Cardiac muscle cell (in vitro differentiated cells and primary cell): ENCODE measurements at places on chromosomes 7 and 10. TPM values are rescaled to one million over a fixed set of nuclear protein-coding genes. Genes with fewer than 3 reads are reported as not detected.
A peak's percentile ranks its signal among the peaks of the same experiment; 100 is the strongest.

The GRID1 gene
- 1.5 and 2.3 TPM in 2 replicates for total RNA-seq

The H2BK1 gene
- not detected in 2 replicates for total RNA-seq

The UTF1 gene
- not detected in 2 replicates for total RNA-seq

The MET gene
- total RNA-seq = 0.88 and 1.8 TPM in 2 replicates

DNA sequence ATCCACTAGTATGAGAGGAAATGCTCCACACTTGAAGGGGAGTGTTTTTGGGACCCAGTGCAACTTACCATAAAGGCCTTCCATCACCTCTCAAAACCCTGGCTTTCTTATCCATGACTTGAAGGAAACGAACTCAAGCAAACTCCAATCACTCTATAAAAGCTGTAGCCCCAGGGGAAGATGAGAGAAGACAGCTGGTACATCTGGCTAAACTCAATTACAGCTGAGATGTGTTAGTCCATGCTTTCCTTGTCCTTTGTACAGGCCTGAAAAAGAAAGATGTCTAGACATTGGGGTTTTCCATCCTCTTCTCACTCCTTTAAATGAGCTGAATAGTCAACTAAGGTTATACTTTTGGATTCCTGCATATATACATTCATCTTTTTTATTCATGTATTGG is 89.5 kb upstream of the ANKRD30A start:
- H3K27ac ChIP-seq = no peak overlapping the region
- H3K27me3 ChIP-seq = no peaks in the 10 kb centered on the region
- H3K4me1 ChIP-seq = no peaks in the 10 kb centered on the region
- no peak overlapping the region for H3K4me3 ChIP-seq
- no peaks in the 10 kb centered on the region for H3K36me3 ChIP-seq

- H3K27ac ChIP-seq = peak overlapping the region; percentile 44
- no peaks in the 10 kb centered on the region for H3K36me3 ChIP-seq
- H3K4me3 ChIP-seq = no peak overlapping the region
- H3K4me1 ChIP-seq = peaks cover 54% of the 10 kb centered on the region
Observed at GRCh38 chr10:76558586-76558985, 1079.0 kb downstream of the KCNMA1 start.

GRCh38 chr10:123000155-123000554 is 8.4 kb downstream of the IKZF5 start:
- H3K36me3 ChIP-seq = peaks cover 4% of the 10 kb centered on the region
- H3K4me3 ChIP-seq = no peak overlapping the region
- no peak for DNase-seq
- H3K4me1 ChIP-seq = no peaks in the 10 kb centered on the region

DNA sequence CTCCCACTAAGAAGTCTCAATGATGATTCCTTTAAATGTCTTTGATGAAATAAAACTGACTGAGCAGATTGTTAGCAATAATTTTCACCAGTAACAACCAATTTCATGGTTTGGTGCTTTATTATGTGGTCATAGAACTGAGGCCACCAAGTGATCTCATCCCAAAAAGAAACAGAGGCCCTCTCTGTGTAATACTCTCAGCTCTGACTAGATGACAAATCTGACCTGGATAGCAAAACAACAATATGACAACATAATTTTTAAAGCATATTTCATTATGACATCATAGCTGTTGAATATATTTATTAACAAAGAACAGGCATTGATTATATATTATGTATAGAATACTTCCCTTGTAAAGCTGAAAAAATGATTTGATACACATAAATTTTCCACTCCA is 5.9 kb downstream of the SEMA3E start:
- no peaks in the 10 kb centered on the region for H3K36me3 ChIP-seq
- H3K27me3 ChIP-seq = no peaks in the 10 kb centered on the region
- no peak overlapping the region for H3K27ac ChIP-seq
- no peak for DNase-seq
- H3K4me1 ChIP-seq = no peaks in the 10 kb centered on the region

DNA sequence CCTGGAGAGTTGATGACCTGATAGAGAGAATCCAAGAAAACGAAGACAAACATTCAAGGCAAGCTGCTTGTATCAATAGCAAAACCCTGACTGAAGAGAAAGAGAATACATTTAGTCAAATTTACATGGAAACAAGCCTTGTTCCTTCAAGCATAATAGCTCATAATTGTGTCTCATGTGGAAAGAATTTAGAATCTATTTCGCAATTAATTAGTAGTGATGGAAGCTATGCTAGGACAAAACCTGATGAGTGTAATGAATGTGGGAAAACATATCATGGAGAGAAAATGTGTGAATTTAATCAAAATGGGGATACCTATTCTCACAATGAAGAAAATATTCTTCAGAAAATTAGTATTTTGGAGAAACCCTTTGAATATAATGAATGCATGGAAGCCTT is 18.0 kb downstream of the RBAK start:
- no peak for DNase-seq
- no peak overlapping the region for H3K4me3 ChIP-seq
- H3K27me3 ChIP-seq = no peaks in the 10 kb centered on the region
- peaks cover 66% of the 10 kb centered on the region for H3K36me3 ChIP-seq
- no peaks in the 10 kb centered on the region for H3K4me1 ChIP-seq

- H3K4me1 ChIP-seq = no peaks in the 10 kb centered on the region
- peaks cover 4% of the 10 kb centered on the region for H3K27me3 ChIP-seq
- DNase-seq = peak; percentile 20
- no peaks in the 10 kb centered on the region for H3K36me3 ChIP-seq
- no peak overlapping the region for H3K27ac ChIP-seq
Observed at GRCh38 chr10:132938472-132939339, 3.7 kb downstream of the CFAP46 start.

DNA sequence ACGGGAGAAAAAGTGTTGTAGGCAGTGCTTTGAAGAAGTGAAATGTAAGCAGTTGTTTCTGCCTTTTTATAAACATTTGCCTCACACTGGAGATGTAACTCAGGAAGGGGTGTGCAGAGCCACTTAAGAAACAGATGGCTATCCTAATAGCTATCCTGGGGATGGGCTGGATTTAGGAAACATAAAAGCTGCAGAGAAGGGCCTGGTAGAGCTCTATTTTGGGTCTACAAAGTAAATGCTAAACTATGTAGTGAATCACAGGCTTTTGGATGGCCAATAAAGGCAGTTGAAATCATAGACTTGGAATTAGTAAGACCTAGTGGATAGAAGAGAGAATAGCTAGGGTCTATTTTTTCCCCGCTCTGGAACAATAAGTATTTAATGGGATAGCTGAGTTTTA is 79.9 kb upstream of the AGR3 start:
- H3K27ac ChIP-seq = no peak overlapping the region
- no peaks in the 10 kb centered on the region for H3K36me3 ChIP-seq
- H3K4me3 ChIP-seq = no peak overlapping the region
- no peaks in the 10 kb centered on the region for H3K27me3 ChIP-seq

DNA sequence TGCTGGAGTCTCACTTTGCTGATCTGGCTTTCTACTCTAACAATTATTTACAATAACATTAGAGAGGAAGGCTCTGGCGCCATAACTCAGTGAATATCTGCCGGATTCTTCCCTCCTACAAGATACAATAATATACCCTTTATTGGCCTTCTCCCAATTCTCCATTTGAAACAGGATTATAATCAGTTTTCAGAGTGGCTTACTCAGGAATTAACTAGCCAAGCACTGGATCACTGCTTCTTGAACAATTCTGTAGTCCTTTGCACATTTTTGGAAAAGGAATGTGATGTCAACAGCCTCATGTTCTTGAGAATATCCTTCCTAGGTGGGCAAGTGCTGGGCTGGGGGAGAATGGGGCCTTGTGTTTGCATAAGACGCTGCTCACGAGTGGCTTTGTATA is 125.9 kb downstream of the HIPK2 start:
- H3K27me3 ChIP-seq = no peaks in the 10 kb centered on the region
- DNase-seq = no peak
- H3K36me3 ChIP-seq = no peaks in the 10 kb centered on the region

- H3K36me3 ChIP-seq = no peaks in the 10 kb centered on the region
- H3K27ac ChIP-seq = peak overlapping the region; percentile 57
- DNase-seq = no peak
- no peak overlapping the region for H3K4me3 ChIP-seq
Observed at GRCh38 chr10:79081353-79082034, 12.7 kb downstream of the ZMIZ1 start.

- H3K36me3 ChIP-seq = no peaks in the 10 kb centered on the region
- peaks cover 19% of the 10 kb centered on the region for H3K4me1 ChIP-seq
- no peak overlapping the region for H3K27ac ChIP-seq
Observed at GRCh38 chr7:135798095-135798494, 49.5 kb upstream of the FAM180A start.

GRCh38 chr10:96281444-96282029 is 10.2 kb upstream of the BLNK start:
- H3K4me3 ChIP-seq = no peak overlapping the region
- no peaks in the 10 kb centered on the region for H3K4me1 ChIP-seq
- H3K27me3 ChIP-seq = no peaks in the 10 kb centered on the region
- no peak for DNase-seq
- no peak overlapping the region for H3K27ac ChIP-seq

GRCh38 chr7:990352-990932 is 7.5 kb downstream of the CYP2W1 start:
- H3K36me3 ChIP-seq = no peaks in the 10 kb centered on the region
- DNase-seq = no peak

DNA sequence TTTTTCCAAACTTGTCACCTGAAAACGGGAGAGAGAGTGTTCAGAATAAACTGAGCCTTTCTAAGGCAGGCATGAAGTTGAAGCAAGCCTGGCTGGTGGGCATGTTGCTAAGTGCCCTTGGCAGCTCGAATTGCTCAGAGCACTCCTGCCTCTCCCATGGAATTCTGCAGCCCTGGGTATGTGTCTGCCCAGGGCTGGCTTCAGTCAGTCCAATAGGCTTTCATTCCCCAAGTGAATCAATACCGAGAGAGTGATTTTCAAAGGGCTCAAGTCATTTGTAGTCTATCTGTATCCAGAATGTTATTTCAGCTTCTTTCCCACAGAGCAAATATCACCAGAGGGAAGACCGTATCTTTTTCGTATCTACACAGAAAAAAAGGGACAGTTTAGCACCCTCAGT is 415.5 kb upstream of the COBL start:
- no peaks in the 10 kb centered on the region for H3K4me1 ChIP-seq
- H3K36me3 ChIP-seq = no peaks in the 10 kb centered on the region
- DNase-seq = no peak
- no peak overlapping the region for H3K27ac ChIP-seq
- H3K27me3 ChIP-seq = peaks cover 7% of the 10 kb centered on the region
- H3K4me3 ChIP-seq = no peak overlapping the region

DNA sequence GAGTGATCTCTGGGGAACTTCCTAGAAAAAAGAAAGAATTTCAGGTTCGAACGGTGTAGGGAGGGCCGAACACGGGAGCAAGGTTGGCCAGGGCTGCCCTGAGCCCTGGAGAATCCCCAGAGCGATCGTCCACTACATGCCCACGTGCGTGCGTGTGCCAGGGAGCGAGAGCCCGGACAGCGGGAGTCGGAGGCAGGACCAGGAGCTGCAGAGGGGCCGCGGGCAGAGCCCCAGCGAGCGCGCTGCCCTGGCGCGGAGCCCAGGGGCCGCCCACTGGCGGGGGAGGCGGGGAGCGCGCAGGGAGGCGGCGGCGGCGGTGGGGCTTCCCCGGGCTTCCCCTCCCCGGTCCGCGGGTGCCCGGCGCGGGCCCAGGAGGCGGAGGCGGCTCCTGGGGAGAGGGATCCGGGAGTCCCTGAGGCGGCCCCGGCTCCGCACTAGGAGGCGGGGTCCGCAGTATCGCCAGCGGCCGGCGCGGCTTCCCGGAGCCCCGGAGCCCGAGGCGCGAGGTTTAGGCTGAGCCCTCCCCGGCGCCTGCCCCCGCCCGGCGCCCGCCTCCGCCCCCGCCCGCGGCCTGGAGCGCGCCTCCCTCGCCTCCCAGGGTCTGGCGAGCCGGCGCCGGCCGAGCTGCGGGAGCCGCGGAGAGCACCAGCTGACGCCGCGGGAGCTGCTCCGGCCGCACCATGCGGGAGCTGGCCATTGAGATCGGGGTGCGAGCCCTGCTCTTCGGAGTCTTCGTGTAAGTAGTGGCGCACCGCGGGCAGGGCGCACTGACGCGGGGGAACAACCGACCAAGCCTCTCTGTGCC is at the start of gene PLPP4:
PLPP4 (plus strand) TSS at position 602 of the 805 bp plus-strand sequence; CDS start at position 681, 79 bp downstream.
- no peak within 1 kb of the TSS for H3K27ac ChIP-seq
- DNase-seq = peak; percentile 76
- peak within 1 kb of the TSS; percentile 52 for H3K4me3 ChIP-seq
- H3K4me1 ChIP-seq = peaks cover 6% of the 10 kb centered on the region

DNA sequence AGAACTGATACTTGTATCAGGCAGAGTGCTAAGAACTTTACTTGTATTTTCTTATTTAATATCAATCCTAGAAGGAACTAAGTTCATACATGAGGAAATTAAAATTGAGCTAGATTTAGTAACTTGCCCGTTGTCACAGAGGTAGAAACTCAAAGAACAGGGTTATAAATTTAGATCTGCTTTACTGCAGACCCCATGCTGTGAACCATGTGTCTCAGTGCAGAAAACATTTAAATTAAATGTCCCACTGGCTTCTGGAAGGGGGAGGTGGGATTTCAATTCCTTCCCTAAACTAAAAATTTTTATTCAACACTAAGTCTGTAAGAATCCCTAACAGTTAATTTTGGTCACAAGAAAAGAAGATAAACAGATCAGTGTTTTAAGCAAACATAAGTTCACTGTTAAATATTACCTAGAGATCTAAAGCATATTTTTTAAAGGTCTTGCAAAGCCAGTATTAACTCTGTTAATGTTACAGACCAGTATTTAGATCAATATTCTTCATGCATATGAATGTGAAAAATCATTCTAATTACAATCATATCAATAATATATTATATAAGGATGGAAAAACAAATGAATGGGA is 23.1 kb downstream of the WASL start:
- H3K27me3 ChIP-seq = no peaks in the 10 kb centered on the region
- DNase-seq = no peak
- peak overlapping the region; percentile 46 for H3K27ac ChIP-seq
- no peaks in the 10 kb centered on the region for H3K36me3 ChIP-seq
- peaks cover 22% of the 10 kb centered on the region for H3K4me1 ChIP-seq

GRCh38 chr10:130340816-130341215 is 204.6 kb downstream of the GLRX3 start:
- H3K27ac ChIP-seq = no peak overlapping the region
- H3K36me3 ChIP-seq = no peaks in the 10 kb centered on the region
- H3K27me3 ChIP-seq = no peaks in the 10 kb centered on the region
- H3K4me3 ChIP-seq = no peak overlapping the region

GRCh38 chr10:5947471-5948207 is 29.7 kb downstream of the IL15RA start:
- H3K4me3 ChIP-seq = no peak overlapping the region
- H3K4me1 ChIP-seq = no peaks in the 10 kb centered on the region
- H3K27me3 ChIP-seq = no peaks in the 10 kb centered on the region
- no peaks in the 10 kb centered on the region for H3K36me3 ChIP-seq
- no peak for DNase-seq

DNA sequence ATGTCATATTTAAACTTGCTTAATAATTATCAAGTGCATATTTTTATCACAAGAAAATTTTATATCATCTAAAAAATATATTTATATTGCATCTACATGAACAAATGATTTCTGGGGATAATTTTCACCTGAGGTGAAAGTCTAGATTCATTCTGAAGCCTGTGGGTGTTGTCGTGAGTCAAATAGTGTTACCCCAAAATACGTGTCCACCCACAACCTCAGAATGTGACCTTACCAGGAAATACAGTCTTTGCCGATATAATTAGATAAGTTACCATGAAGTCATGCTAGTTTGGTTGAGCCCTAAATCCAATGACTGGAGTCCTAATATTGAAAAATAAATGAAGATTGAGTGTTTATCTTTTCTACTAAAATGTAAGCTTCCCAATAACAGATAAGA is 203.0 kb upstream of the MDFIC start:
- no peak overlapping the region for H3K4me3 ChIP-seq
- DNase-seq = no peak
- no peaks in the 10 kb centered on the region for H3K36me3 ChIP-seq
- H3K27me3 ChIP-seq = no peaks in the 10 kb centered on the region

- no peaks in the 10 kb centered on the region for H3K27me3 ChIP-seq
- no peaks in the 10 kb centered on the region for H3K36me3 ChIP-seq
- peak; percentile 5 for DNase-seq
- H3K4me1 ChIP-seq = peaks cover 13% of the 10 kb centered on the region
Observed at GRCh38 chr10:28429573-28430216, 103.2 kb upstream of the WAC start.
